ENCODE measurements at places on chromosomes 4 and X.

DNA sequence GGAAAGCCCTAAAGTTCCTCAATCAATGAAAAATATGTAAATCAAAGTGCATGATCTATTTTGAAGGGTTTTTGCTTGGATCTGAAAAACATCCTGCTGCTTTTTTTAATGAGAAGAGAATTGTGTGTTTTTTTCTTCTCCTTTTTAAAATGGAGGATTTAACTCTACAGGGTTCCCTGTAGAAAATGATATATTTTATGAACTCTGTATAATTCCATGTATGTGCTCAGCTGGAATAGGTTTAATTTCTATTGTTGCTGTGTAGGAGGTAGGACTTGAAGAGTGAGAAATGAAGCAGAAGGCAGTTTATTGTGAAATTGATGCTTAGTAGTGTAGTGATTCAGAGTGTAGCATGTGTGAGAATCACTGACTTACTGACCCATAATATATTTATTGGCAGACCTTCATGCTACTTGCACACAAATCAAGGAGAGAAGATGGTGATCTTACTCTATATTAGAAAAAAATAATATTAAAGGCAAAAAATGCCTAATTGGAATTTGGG, 286.8 kb upstream of the FSTL5 start:
- DNase-seq, result no peak

DNA sequence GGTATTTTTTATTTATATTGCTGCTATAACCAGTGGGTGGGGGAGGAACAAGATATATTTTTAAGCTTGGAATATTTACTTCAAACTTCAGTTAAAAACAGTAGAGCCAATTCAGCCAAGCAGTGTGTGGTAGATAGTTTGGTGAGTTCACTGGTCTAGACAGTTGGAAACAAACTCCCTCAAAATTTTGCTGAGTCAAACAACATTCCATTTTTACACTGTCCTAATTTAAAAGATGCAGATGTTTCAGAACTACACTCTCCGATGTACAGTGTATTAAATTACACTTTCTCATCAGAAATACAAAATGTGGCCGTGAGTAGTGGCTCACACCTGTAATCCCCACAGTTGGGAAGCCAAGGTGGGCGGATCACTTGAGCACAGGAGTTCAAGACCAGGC, 23.3 kb downstream of the PRKX start:
- DNase-seq, result peak; percentile 16

GRCh38 chr4:19924761-19925160, 326.9 kb upstream of the SLIT2 start:
- DNase-seq, result peak; percentile 11

DNA sequence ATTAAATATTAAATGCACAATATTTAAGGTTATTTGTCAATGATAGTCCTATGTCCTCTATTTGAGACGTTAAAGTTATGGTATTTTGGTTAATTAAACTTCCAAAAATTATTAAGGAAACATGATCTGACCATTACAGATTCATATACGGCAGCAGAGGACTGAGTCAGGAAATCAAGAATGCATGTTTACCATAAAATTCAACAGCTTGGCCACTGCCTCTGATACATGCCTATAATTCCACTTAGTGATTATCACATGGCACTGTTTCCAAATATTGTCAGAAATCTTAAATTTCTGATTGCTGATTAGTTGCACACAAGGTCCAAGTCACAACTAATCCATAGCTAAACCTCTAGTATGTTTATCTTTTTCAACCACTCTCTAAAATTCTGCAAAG, 232.2 kb upstream of the UGT8 start:
- no peak for DNase-seq

- no peak for DNase-seq
Observed at GRCh38 chr4:10875144-10875799, 190.7 kb upstream of the CLNK start.

GRCh38 chrX:11758400-11759171, 549 bp downstream of the MSL3 start:
- DNase-seq, result peak; percentile 87

DNA sequence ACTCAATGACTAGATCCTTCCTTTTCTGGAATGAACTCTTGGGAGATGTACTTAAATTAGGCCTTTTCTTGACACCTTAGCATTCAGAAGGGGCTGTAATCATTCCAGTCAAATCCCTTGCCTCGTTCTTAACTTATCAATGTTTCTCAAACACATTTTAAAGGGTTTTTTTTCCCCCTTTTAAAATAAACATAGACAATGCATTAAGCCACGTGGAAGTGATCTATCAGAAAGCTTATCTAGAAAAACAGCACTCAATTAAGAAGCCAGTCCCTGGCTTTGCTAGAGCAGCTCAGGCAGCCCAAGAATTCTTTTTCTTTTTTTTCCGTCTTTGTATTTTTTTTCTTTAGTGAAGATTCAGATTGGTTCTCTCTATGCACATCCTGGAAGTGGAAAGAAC, 118.2 kb downstream of the PCDH7 start:
- DNase-seq, result no peak

DNA sequence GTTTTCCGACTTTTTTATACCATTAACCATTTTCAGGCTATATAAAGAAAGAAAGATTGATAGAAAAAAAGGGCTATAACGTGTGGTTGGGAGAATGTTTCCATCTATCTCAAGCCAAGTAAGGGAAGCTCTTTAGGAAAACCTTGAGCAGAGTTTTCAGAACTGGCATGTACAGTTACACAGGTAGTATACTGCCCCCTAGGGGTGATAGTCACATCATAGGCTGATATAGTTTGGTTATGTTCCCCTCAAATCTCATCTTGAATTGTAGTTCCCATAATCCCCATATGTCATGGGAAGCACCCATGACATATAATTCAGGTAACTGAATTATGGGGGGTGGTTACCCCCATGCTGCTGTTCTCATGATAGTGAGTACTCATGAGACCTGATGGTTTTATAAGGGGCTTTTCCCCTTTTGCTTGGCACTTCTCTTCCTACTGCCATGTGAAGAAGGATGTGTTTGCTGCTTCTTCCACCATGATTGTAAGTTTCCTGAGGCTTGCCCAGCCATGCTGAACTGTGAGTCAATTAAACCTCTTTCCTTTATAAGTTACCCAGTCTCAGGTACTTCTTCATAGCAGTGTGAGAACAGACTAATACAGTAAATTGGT, 186.8 kb downstream of the TMA16 start:
- DNase-seq, result peak; percentile 64

GRCh38 chrX:39336671-39337311, 535.5 kb downstream of the MID1IP1 start:
- no peak for DNase-seq

- DNase-seq, result no peak
Observed at GRCh38 chr4:70640192-70640591, 11.6 kb downstream of the ENAM start.

GRCh38 chr4:38354872-38355271, 309.1 kb upstream of the KLF3 start:
- DNase-seq, result no peak

DNA sequence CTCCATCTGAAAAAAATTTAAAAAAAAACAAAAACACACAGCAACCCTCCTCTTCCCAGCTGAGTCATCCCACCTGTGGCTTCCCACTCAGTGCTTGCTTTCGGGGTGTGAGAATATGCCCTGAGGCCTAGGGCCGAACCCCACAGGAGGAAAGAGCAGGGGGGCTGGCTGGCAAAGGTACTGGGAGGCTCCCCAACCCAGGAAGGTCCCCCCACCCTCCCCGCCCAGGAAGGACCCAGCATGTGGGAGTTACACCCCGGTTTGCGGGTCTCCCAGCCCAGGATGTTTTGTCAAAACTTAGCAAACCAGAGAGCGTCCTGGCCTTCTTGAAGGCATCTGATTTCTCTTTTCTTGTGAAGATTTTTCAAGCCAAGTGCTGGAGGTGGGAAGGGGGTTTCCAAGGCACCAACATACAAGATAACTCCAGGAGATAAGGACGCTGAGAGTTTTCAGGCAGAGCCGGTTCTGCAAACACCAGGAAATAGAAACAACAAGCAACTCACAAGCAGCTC, 25.7 kb upstream of the CSF2RA start:
- DNase-seq, result no peak

- DNase-seq, result no peak
Observed at GRCh38 chr4:80540785-80541469, 205.4 kb downstream of the CFAP299 start.

DNA sequence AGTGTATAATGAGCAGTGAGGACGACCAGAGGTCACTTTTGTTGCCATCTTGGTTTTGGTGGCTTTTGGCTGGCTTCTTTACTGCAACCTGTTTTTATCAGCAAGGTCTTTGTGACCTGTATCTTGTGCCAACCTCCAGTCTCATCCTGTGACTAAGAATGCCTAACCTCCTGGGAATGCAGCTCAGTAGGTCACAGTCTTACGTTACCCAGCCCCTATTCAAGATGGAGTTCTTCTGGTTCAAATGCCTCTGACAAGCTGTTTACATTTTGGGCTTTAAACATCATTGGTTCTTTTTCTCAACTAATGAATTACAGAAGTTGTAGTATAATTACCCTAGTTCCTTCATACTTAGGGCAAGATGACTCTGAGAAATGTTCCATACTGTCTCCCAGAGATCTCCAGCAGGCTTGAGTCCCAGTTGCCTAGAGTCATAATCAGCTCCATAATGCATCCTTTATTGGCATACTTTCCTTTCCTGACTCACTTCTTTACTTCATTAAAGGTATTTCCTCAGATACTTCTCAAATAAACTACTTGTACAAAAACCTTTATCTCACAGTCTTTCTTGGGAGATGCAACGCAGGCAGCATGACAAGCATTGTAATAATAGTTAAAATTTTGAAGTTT, 136.5 kb downstream of the KDM6A start:
- DNase-seq, result no peak

DNA sequence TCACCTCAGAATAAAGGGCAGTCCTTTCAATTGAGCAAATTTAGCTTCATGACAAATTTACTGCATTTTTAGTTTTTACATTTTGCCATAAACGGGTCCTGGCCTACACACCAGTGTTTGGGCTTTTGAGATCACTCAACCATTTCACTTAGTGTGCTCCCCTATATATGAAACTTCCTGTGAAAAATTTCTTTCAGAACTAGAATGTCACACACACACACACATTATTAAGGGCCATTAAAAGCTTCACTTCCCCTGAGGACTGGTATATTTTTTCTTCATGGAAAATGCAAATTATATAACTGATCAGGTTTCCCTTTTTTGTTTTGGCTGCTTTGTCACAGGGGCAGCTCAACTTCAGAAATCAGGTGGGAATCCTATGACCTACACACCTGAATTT, 206.5 kb downstream of the ENOX2 start:
- DNase-seq, result no peak

DNA sequence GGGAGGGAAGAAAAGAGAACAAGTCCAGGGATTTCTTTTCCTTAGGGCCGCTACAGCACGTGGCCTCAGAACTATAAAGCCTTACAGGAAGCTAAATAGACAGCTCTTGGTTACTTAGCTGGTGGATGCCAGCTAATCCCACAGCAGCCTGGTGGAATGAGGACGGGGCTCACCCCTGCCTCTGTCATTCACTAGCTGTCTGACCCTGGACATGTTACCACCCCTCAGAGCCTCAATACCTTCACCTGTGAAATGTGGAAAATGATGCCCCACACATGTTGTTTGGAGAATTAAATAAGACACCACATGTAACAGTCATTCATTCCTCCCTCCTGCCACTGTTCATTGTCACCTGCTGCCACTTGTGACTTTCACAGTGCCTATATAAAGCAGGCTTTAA, 15.7 kb downstream of the CCKAR start:
- no peak for DNase-seq

DNA sequence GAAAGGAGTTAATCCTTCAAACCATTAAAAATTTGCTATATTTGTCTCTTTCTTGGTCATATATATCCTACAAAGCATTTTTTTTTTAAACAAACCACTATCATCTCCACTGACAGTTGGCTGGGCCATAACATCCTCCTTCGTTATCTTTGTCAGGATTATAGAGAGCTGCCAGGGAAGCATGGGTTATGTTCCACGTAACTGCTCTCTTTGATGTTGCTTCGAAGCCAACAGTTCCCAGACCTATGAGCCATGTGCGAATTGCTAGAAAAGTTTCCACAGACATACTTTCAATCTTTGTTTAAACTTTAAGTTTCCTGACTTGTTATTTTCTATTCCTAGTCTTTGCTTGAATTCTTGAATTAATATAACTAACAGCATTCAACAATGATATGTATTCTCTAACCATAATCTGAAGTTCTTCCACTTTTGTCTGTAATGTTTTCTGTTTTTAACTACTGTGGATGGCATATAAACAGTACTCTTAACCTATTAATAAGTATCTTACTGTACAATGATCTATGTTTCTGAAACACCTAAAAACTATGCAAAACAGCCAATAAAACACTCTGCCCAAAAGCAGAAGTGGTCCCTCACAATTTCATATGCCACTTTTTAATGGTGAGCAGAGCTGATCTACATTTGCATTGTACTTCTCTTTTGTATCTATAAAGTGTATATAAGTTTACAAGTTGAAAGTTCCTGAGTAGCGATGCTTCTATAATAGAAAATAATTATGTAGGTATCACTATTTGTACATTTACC, 37.9 kb downstream of the EREG start:
- no peak for DNase-seq

GRCh38 chr4:140247237-140247636, 93.3 kb upstream of the MAML3 start:
- no peak for DNase-seq

- no peak for DNase-seq
Observed at GRCh38 chr4:88690355-88690754, 7.3 kb downstream of the NAP1L5 start.

DNA sequence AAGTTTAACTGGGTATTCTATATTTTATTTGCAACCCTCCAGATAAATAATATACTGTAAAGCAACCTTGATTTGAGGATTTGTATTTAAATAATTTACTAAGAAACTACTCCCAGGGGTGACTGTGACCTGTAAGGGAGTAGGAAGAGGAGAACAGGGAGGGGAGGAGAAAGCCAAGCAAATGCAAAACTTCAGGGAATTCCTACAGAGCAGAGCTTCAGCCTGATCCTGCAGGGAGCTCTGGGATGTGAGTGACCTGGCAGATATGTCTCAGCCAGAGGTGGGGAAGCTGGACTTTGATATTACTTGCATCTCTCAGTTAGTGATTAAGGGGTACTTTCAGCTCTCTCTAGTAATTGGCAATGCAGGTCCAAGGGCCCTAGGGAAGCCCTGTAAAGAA, 302.0 kb downstream of the FRMPD4 start:
- no peak for DNase-seq

- DNase-seq, result peak; percentile 1
Observed at GRCh38 chrX:20144491-20144890, 2.9 kb upstream of the EIF1AX start.

DNA sequence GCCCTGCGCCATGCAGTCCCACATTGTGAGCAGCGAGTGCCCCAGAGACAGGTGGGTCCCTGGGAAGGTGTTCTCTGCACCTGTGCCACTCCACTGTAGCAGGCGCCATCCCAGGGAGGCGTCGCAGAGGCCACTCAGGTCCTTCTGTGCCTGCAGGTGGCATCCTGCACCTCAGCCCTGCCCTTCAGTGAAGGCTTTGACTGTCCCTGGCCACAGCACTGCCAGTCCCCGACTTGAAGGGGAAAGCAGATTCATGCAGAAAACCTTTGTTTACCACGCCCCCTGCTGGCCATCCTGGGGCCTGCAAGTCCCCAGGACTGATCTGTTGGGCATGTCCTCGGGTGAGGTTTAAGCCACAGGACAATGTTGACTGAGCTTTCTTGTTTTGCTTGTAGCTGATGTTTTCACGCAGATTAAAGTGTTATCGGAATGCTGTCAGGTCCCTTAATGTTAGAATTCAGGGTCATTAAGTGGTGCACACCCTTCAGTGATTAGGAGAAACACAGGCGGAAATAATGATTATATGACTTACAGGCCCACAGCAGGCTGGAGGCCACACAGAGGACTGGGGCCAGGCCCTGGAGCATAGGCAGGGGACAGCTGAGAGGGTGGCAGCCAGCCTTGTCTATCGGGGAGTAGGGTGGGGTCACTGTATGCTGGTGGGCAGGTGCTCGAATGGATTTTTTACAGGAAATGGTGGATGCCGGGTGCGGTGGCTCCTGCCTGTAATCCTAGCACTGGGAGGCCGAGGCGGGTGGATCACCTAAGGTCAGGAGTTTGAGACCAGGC, 5.0 kb downstream of the TACC3 start:
- peak; percentile 96 for DNase-seq
